Progenitor cell of endocrine pancreas (in vitro differentiated cells): ENCODE measurements at places on chromosomes 6 and 20.

DNA sequence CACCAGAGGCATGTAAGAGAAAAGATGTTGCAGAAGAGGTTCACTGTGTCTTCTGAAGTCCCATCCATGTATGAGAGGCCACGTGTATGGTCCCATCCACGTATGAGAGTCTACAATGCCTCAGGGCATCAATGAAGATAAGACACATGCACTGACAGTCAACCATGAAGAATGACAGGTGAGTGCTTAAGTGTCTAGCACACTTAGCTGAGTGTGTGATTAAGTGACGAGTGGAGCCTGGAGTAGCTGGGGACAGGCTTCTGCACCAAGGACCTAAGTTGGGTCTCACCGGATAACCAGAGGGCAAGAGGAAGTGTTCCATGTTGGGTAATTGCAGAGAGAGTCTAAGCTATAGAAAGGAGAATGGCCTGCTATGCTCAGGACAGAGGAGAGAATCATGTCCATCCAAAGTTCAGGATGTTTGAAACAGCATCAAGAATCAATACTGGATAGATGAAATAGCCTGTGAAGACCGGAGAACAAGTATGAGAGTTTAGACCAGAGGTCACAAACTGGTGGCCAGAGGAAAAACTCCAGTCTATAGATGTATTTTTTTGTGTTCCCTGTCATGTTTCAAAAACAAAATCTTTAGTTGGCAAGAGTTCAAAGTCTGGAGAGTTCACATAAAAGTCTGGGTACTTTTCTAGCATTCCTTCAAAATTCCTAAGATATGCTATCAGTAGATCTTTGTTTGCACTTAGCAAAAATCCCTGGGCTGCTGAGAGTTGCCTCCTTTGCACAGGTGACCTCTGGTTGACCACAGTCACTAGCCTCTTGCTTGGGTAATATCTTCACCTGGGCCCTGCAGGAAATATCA lies 165.8 kb downstream of the KIF16B start:
- DNase-seq, result no peak

- DNase-seq, result peak; percentile 56
These were observed 113.9 kb upstream of the PRSS16 start for GRCh38 chr6:27133281-27134227.

DNA sequence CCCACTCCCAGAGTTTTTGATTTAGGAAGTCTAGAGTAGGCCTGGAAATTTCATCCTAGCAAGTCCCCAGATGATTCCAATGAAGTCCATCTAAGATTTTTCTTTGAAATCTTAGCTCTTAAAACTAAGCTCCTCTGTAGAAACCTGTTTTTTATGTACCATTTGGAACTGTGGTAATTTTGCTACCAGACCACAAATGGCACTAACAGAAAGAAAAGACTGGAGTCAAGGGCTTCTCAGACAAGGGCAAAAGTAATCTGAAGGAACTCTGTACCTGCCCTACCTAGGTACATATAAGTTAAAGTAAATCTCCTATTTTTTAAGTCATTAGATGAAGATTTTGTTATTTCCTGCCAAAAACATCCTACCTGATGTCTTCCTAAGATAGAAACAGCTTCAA lies 155.0 kb upstream of the HTR1E start:
- no peak for DNase-seq

- no peak for DNase-seq
These were observed 37.9 kb downstream of the ATXN1 start for GRCh38 chr6:16723402-16723801.

DNA sequence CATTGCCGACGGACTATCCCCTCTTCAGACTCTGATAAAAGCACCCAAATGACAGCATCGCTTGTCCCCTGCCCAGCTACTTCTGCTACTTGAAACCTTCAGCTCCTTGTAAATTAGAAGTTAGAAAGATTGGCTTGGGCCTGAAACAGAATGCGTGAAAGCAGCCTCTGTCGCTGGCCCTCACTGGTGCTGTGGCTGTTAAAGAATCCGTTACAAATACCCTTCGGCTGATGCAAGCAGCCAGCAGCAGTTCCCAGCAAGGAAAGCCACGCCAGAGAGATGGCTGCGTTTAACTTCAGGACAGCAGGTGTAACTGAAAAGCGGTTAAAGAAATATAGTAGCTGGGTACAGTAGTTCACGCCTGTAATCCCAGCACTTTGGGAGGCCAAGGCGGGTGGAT lies 2.4 kb upstream of the PRR18 start:
- DNase-seq, result no peak

- no peak for DNase-seq
These were observed 3.9 kb downstream of the SDC4 start for GRCh38 chr20:45344168-45344860.
